KG1 (cell line): ENCODE measurements at places on chromosomes 16 and 17.

DNA sequence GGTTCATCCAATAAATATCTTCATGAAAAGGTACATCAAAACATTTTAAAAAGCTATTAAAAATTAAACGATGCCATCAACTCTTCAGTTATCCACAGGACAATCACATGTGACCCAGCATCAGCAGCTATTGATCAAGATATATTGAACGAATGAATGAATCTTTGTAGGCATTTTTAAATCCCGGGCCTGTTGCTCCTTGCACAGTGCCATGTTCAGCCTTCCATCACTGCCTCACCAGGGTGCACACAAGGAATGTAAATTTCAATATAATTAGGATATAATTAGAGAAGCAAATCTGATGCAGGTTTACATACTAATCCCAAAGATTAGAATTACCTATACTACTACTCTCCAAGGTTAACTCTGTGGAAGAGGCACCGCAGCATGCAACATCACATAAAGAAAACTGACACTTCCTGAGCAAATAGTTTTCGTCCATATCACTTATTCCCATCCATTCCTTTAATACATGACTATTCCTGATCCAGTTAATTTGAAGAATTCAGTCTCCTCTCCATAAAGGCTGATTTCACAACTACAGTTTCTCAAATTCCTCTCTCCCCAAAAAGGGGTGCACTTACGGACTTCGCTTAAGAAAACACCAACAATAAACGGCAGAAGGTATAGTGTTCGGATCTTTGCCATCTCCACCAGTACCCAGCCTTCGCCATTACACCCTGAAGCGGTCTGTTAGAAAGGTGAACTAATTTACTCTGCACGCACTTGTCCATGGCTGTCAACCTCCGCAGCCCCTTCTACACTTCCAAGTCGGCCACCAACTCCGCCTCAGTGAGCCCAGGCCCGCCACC, 938 bp downstream of the NCOR1 start:
- DNase-seq, result no peak

DNA sequence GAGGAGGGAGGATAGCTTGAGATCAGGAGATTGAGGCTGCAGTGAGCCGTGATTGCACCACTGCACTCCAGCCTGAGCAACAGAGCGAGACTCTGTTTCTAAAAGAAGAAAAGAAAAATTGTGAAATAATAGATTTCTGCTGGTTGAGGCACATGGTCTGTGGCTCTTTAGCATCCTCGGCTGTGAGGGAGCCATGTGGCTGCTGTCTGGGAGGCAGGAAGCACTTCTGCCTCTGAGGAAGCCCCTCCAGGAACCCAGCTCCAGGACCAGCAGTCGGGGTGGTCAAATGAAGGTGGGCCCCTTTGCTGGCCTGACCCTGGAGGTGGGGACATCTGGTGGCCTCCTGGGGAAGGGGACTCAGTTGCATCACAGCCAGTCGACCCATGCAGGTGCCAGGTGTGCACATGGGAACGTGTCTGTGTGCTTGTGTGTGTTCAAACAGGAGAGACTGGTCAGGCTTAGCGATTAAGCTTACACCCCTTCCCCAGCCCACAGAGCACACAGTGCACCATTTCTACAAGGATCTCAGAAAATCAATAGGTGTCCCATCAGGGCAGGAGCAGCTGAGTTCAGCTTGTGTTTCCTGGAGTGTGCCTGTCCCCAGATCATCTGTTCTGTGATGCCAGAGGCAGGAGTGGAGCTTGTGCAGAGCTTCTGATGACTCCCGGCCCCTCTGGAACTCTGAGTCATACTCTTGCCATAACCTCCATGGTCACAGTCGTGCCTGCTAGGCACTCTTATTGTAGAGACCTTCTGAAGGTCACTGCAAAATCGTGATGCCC, 24.3 kb upstream of the MGAT5B start:
- no peak for DNase-seq

- no peak for DNase-seq
Measured at GRCh38 chr16:31050280-31051030, 17.1 kb downstream of the STX4 start.

- peak; percentile 79 for DNase-seq
Measured at GRCh38 chr17:78970834-78971755, 8.6 kb downstream of the LGALS3BP start.

DNA sequence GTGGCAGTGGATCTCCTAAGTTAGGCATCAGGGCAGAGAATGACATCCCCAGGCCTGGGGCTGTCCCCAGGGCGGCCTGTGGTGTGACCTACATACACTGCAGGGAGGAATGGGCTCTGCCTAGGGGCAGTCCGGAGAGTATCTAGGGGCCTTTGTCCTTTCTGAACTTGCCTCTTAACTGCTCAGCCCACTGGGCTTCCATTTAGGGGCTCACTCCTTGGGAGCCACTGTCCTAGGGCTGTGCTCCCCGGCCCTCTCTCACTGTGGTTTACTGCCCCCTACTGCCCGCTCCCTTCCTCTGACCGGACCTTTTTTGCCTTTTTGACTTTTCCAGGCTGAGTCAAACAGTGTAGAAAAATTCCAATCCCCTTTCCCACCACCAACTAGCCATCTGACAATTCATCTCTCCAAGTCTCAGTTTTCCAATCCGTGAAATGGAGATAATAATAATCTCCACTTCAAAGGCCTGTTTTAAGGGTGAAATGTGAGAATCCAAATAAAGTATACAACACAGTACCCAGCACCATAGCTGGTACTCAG, 66.8 kb downstream of the DNAH3 start:
- peak; percentile 35 for DNase-seq

- no peak for DNase-seq
Measured at GRCh38 chr16:3030222-3031212, 6.2 kb downstream of the BICDL2 start.

- DNase-seq, result no peak
Measured at GRCh38 chr17:67080804-67081203, 36.5 kb downstream of the CACNG1 start.

DNA sequence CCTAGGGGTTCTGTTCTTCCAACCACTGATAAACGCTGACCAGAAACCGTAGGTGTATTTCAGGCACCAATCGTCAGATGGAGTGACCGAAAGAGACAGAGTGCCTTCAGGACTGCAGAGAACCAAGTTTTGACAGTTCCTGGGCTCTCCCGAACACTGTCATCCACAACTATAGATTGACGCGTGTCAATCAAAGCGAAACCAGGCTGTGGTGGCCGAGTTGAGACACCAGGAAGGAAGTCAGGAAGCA, 11.9 kb upstream of the AURKB start:
- DNase-seq, result no peak

DNA sequence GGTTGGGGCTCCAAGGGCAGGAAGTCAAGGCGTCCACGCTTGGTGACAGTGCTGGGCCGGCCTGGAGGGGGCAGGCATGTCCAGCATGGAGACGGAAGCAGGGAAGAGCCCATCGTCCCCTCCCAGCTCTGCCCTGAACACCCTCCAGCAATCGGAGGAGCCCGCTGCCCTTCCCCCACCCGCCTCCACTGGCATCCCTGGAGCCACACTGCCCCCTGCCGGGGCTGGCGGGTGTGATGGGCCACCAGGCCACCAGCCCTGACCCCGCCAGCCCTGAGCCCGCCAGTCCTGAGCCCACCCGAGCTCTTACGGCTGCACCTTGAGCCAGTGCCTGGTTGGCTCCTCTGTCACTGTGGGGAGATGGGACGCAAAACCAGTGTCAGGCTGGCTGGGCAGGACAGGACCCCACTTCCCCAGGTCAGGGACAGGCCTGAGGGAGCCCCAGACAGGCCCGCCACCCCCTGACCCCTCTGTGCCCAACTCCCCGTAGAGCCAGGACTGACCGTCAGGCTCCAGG, 4.1 kb upstream of the CDH15 start:
- peak; percentile 63 for DNase-seq

DNA sequence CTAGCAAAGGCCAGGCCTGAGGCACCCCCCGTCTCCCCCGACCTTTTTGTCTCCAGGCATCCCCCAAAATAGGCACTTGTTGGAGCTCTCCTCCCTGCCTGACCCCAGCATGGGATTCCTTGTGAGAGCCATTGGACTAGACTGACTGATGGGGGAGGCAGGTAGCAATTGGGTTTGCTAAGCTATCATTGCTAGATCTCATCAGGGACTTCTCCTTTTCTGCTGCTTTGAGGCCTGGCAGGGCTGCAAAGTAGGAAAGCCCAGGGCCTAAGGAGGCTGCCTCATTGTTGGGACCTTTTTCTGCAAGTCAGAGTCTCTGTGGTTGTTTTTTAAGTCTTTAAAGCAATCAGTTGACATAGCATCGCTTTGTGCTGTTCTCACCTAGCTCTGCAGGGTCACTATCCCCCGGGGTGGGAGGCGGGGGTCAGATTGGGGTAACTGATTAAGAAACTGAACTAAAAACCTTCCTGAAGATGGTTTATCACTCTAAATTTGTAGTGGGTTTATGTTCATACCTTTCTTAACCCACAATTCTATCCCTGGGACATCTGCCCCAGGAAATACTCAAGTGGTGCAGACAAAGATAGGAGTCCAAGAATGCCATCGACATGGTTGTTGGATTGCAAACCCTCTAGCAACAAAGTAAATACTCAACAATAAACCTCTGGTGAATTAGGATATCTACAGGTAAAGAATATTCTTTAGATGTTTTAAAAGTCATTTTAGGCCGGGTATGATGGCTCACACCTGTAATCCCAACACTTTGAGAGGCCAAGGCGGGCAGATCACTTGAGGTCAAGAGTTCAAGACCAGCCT, 28.0 kb downstream of the LLGL2 start:
- peak; percentile 36 for DNase-seq

GRCh38 chr17:28849281-28849680, 5.5 kb upstream of the ERAL1 start:
- DNase-seq, result no peak

DNA sequence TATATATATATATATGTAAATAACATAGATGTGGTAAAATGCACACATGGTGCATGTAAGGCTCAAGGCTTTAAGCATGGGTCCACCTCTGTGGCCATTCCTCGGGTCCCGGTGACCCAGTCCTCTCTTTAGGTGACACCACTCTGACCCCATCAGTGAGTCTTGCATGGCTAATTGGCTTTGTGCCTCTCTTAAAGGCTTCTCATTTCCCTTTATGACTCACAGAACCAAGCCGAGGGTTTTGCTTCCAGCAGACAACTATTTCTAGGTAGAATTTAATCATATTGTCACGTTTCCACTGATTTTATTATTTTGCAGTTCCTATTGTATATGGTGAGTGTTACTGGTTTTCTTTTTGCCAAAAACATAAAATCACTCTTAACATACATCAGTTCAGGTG, 59.7 kb downstream of the PLCG2 start:
- peak; percentile 34 for DNase-seq

- DNase-seq, result no peak
Measured at GRCh38 chr17:73566905-73567782, 77.1 kb downstream of the SDK2 start.

- no peak for DNase-seq
Measured at GRCh38 chr16:64089697-64090096, 1032.2 kb downstream of the CDH11 start.

GRCh38 chr16:27820646-27821345, 242.7 kb downstream of the GSG1L start:
- DNase-seq, result no peak

DNA sequence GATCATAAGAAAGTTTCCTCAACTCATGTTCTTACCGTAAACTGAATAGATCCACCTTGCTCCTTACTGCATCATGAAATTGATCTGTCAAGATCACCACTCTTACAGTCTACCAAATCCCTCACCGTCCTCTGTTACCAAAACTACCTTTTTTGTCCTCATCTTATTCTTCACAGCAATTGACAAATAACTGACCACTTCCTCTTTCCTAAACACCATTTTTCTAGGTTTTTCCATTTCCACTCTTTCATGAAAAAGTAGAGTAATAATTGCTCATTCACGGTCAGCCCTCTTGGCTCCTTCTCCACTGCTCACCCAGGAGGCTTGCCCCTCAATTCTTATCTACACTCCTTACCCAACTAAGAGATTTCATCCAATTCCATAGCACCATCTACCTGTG, 44.9 kb downstream of the ABCA5 start:
- DNase-seq, result no peak

DNA sequence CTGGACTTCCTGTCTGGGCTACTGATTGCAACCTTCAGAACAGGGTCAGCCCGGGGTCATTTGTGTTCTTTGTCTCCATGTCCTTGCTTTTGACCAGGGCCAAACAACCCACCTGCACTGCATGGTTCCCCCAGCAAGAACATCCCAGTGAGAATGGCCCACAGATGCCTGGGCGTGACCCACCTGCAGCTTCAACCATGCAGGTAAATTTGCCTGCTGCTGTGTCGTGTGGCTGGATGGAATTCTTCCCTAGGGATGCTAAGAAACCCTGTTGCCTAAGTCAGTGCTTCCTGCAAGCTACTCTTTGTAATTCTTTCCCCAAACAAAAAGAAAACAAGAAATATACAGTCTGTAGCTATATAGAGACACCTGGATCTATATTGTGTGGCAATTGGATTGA, 12.5 kb downstream of the CDH13 start:
- DNase-seq, result no peak

- DNase-seq, result no peak
Measured at GRCh38 chr17:80573701-80574100, 29.1 kb downstream of the RPTOR start.

- no peak for DNase-seq
Measured at GRCh38 chr17:34314279-34314678, 5.0 kb upstream of the CCL8 start.

DNA sequence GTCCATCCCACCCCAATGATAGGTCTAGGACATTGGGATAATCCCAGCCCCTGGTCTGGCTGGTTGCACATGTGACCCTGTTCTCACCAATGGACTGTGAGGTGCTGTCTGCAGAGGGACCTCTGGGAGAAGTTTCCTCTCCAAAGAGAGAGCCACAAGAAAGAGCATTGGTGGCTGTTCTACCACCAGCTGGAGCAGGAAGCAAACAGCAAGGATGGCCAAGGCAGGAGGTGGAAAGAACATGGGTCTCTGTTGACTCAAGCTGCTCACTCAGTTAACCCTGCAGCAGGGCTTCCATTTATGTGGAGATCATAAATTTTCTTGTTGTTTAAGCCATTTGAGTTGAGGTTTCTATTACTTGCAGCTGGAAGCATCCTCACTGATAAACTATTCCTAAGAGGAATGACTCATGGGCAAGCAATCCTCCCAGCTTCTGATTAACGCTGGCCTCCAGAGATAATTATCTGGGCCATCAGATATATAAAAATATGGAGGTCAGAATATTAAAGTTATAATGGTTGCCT, 52.6 kb downstream of the CYB5B start:
- no peak for DNase-seq

GRCh38 chr17:65772989-65773388, 211.5 kb upstream of the AXIN2 start:
- DNase-seq, result no peak

- DNase-seq, result no peak
Measured at GRCh38 chr17:45775148-45775547, 9.0 kb upstream of the CRHR1 start.
